Upper lobe of left lung (tissue), 6 donors: ENCODE measurements at places on chromosomes 7 and 10. TPM values are rescaled to one million over a fixed set of nuclear protein-coding genes. Genes with fewer than 3 reads are reported as not detected.

DNA sequence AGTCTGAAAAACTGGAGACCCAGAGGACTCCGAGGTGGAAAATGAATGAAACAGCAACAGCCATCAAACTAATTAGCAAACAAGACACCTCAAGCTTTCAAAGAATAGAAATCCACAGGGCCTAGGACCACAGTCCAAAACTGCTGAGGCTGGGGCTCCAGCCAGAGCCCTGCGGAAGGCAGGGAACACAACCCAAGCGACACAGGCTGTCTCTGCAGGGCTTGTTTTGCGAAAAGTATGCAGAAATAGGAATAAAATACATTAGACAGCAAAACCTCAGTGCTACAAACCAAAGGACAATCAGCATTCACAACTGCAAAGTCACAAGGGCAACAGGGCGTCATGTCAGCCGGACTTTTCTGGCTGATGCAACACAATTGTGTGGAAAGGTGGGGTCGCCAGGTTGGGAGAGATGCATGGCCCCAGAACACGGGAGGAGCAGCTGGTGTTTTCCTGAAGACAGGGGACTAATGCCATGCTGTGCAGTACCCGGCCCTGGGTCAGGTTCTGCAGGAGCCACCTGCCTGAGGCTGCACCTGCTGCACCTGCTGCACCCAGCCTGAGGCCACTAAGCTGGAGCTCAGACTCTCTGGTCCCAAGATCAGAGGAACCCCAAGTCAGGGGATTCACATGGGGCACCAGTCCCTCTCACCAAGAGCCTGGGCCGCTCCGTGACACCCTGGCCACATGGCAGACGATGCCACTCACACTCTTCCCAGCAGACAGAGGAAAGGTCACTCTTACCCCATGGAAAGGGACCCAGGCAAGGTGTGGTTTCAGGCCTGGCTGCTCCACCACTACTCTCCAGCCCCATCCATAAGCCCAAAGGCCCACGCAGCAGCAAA is 74.2 kb downstream of the MAD1L1 start:
- H3K27ac ChIP-seq, result no peak overlapping the region
- H3K27me3 ChIP-seq, result no peaks in the 10 kb centered on the region
- H3K4me1 ChIP-seq, result peaks cover 27% of the 10 kb centered on the region
- H3K4me3 ChIP-seq, result no peak overlapping the region
- H3K36me3 ChIP-seq, result no peaks in the 10 kb centered on the region

The RPEL1 gene
- total RNA-seq, result not detected

DNA sequence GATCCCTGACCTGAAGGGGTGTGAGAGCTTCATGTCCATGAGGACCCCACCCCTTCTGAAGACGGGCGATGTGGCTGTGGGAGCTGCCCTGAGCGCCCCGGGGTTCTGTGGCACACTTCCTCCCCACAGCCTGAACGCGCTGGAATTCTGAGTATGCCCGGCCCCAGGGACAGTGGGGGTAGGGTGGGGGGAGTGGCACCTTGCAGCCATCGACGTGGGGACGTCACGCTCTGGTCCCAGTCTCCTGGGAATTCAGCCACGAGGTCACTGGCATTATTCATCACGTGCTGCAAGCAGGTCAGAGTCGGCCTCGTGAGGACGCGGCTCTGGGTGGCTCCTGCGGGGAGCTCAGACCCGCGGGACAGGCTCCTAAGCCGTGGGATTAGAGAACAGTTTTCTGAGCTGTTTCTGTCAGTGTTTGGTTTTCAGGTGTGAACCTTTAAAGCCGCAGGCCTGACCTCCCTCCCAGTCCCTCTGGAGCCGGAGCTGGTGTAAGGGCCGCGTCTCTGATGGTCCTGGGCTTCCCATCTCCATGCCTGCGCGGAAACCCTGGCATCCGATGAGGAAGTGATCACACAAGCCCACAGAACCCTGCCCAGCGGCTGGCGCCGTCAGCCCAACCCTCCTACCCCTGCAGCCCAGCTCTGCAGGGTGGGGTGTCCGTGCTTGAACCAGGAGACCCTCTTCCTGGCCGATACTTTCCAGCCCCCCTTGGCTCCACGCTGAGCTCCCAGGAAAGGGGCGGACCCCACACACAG is 16.1 kb downstream of the GPR146 start:
- peak overlapping the region; percentile 79 for H3K27ac ChIP-seq
- no peaks in the 10 kb centered on the region for H3K27me3 ChIP-seq
- peak overlapping the region; percentile 31 for H3K4me3 ChIP-seq

The SFXN3 gene
- total RNA-seq, result 70.9 TPM

The ZNF736 gene
- total RNA-seq, result 14.4 TPM

The NAT16 gene
- not detected for total RNA-seq

The BICC1 gene
- total RNA-seq, result 3.2 TPM

DNA sequence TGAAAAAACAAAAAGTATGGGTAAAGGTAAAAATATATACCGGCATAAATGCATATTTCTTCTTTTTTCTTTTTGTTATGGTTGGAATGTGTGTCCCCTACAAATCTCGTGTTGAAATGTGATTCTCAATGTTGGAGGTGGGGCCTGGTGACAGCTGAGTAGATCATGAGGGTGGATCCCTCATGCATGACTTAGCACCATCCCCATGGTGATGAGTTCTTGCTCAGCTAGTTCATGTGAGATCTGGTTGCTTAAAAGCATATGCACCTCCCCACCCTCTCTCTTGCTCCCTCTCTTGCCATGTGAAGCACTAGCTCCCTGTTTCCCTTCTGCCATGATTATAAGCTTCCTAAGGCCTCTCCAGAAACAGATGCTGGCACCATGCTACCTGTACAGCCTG is 93.3 kb downstream of the HYCC1 start:
- H3K36me3 ChIP-seq, result no peaks in the 10 kb centered on the region
- no peaks in the 10 kb centered on the region for H3K27me3 ChIP-seq
- H3K4me1 ChIP-seq, result no peaks in the 10 kb centered on the region
- no peak overlapping the region for H3K27ac ChIP-seq

- H3K27ac ChIP-seq, result no peak overlapping the region
- no peaks in the 10 kb centered on the region for H3K36me3 ChIP-seq
- no peak overlapping the region for H3K4me3 ChIP-seq
- no peaks in the 10 kb centered on the region for H3K27me3 ChIP-seq
Observed at GRCh38 chr7:51430480-51431086, 114.0 kb upstream of the COBL start.

DNA sequence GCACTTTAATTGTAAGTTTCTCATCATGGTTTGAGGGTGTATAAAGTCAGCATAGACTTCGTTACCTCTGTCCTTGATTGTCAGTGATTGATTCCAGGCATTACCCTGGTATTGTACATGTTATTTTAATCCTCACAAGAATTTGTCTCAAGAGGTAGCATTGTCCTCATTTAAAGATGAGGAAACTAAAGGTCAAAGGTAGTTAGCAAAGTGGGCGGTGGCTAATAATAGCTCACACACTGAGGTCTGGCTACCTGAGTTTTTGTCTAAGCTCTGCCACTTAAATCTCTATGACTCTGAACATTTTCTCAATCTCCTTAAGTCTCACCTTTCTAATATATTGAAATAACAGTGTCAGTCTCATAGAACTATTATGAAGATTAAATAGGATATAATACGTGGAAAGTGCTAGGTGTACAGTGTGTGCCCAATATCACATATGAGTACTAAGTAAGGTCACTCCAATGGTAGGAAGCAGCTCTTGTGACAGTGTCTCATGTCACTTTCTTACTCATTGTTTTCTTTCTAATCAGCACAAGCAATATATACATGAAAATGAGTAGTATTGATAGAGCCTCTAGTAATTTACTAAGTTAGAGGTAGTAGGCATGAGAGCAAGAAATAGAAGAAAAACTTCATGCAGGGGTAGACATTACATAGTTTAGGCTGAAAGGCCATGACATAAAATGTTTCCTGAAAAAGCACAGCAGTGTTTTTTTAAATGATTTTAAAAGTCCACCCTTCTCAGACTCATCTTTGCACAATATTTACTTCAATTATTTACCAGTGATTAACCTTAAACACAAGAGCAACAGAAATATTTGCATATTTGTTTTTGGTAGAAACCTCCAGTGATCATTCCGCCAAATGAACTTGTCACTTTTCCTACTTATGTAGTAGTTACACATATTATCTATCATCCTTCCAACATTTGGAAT is 21.0 kb downstream of the AHR start:
- no peaks in the 10 kb centered on the region for H3K36me3 ChIP-seq
- no peaks in the 10 kb centered on the region for H3K27me3 ChIP-seq
- no peak for DNase-seq
- H3K4me1 ChIP-seq, result peaks cover 25% of the 10 kb centered on the region
- H3K4me3 ChIP-seq, result no peak overlapping the region

- DNase-seq, result no peak
- H3K4me1 ChIP-seq, result no peaks in the 10 kb centered on the region
- no peak overlapping the region for H3K4me3 ChIP-seq
- no peaks in the 10 kb centered on the region for H3K27me3 ChIP-seq
Observed at GRCh38 chr7:1619152-1620079, 49.6 kb upstream of the PSMG3 start.

GRCh38 chr10:110216942-110217661 is 9.7 kb downstream of the MXI1 start:
- peaks cover 8% of the 10 kb centered on the region for H3K4me1 ChIP-seq
- no peaks in the 10 kb centered on the region for H3K27me3 ChIP-seq
- no peaks in the 10 kb centered on the region for H3K36me3 ChIP-seq
- peak overlapping the region; percentile 31 for H3K27ac ChIP-seq
- no peak overlapping the region for H3K4me3 ChIP-seq

The RASA4B gene
- total RNA-seq, result 4.8 TPM

The AKR1C4 gene
- total RNA-seq, result not detected

DNA sequence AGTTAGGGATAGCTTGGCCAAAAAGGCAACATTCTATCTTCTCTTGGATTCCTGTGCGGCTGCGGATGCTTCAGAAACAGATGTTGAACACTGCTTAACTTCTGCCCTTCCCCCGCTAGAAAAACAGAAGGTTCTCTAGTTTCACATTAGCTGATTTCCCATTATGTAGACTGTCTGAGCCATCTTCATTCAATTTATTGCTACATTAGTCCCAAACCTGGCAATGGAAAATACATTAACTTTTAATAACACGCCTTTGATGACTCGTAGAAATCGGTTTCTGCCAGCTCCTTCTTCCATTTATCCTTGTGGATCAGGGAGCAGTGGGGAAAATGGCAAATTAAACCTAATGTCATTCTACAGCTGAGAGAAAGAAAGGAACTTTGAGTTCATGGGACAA is 119.9 kb downstream of the SLC16A9 start:
- no peaks in the 10 kb centered on the region for H3K27me3 ChIP-seq
- DNase-seq, result no peak
- no peaks in the 10 kb centered on the region for H3K36me3 ChIP-seq
- no peak overlapping the region for H3K4me3 ChIP-seq
- no peaks in the 10 kb centered on the region for H3K4me1 ChIP-seq

The MASTL gene
- total RNA-seq, result 10.4 TPM

GRCh38 chr10:67242528-67242927 is 316.7 kb downstream of the LRRTM3 start:
- H3K36me3 ChIP-seq, result no peaks in the 10 kb centered on the region
- no peaks in the 10 kb centered on the region for H3K27me3 ChIP-seq
- no peak for DNase-seq
- no peaks in the 10 kb centered on the region for H3K4me1 ChIP-seq

DNA sequence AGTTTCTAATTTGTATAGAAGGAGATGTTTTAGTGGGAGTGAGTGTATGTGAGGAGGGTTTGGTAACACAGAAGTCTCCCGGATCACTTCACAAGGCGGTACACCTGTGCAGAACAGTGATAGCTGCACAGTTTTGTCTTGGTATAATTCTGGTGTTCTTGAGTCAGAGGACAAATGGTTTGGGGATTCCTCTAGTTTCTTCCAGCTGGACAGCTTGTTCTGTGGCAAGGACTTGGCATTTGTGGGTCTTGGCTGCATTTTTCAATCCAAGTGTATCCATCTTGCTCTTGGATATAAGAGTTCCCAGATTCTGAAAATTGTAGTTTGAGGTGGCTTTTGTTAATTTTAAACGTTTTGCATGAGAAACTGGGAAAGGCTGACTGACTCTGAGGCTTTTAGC is 135.7 kb downstream of the AHR start:
- H3K4me1 ChIP-seq, result no peaks in the 10 kb centered on the region
- H3K36me3 ChIP-seq, result no peaks in the 10 kb centered on the region
- H3K27me3 ChIP-seq, result no peaks in the 10 kb centered on the region
- no peak overlapping the region for H3K27ac ChIP-seq
- no peak for DNase-seq

The CARD11 gene
- total RNA-seq, result 7.0 TPM

- no peak overlapping the region for H3K4me3 ChIP-seq
- H3K4me1 ChIP-seq, result no peaks in the 10 kb centered on the region
- no peaks in the 10 kb centered on the region for H3K36me3 ChIP-seq
- no peaks in the 10 kb centered on the region for H3K27me3 ChIP-seq
- no peak overlapping the region for H3K27ac ChIP-seq
Observed at GRCh38 chr10:66844176-66844942, 81.5 kb upstream of the LRRTM3 start.

- no peak overlapping the region for H3K27ac ChIP-seq
- no peaks in the 10 kb centered on the region for H3K27me3 ChIP-seq
- H3K36me3 ChIP-seq, result peaks cover 30% of the 10 kb centered on the region
- H3K4me1 ChIP-seq, result no peaks in the 10 kb centered on the region
Observed at GRCh38 chr7:99422186-99422585, 13.4 kb downstream of the BUD31 start.

- H3K4me3 ChIP-seq, result no peak overlapping the region
- no peak for DNase-seq
Observed at GRCh38 chr10:118254654-118255053, 87.5 kb downstream of the FAM204A start.

DNA sequence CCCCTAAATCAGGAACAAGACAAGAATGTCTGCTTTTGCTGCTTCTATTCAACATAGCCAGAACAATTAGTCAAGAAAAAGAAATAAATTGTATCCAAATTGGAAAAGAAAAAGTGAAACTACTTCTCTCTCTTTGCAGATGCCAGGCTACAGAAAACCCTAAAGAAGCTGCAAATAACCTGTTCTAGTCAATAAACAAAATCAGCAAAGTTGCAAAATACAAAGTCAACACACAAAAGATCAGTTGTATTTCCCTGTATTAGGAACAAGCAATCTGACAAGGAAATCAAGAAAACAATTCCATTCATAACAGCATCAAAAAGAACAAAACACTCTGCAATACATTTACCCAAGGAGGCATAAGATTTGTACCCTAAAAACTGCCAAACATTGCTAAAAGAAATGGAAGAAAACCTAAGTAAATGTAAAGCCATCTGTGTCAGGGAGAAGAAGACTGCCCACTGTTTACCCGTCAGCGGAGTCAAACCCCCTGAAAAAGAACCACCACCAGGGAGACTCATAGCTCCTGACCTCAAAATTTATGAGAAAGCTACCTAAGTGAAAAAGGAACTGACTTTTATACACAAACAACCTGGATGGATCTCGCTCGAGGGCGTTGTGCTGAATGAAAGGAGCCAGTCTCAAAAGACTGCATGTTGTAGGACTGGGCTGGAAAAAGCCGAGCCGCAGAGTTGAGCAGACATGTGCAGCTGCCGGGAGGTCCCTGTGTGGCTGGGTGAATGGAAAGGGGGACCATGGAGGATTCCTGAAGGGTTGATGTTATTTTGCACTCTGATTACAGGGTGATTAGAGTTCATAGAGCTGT is 263.1 kb downstream of the MAD1L1 start:
- no peak overlapping the region for H3K27ac ChIP-seq
- no peaks in the 10 kb centered on the region for H3K36me3 ChIP-seq
- no peaks in the 10 kb centered on the region for H3K4me1 ChIP-seq
- H3K4me3 ChIP-seq, result no peak overlapping the region
- DNase-seq, result no peak
